Adrenal gland (tissue), 19 donors: ENCODE measurements at places on chromosomes 7 and 10. TPM values are rescaled to one million over a fixed set of nuclear protein-coding genes. Genes with fewer than 3 reads are reported as not detected.

Gene DENND11
- 18.6 TPM for total RNA-seq

DNA sequence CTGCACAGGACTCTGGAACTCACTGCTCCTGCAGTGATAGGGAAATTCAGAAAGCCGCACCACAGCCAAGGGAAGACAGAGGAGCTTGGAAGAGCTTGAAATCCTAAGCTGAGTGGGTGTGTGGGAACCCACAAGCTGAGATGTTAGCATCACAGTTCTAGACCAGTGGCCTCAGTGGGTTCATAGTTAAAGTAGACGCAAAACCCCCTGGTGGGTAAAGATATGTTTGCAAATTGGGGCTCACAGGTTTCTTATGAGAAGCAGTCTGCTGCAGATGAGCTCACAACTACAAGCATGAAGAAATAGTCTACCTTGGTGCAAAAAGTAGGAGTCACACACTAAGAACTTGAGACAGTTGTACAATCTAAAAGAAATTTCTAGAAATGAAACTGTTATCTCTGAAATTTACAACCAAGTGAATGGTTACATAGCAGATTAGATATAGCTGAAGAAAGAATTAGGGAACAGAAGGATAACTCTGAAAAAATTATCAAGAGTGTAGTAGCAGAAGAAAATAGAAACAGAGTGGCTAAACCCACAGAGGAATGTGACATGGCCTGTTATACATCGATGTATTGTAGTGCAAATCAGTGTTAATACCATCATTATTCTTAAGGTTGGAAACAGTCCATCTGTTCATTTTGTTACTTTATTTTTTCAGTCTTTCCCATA lies 77.2 kb downstream of the DYNC2I1 start:
- peaks cover 14% of the 10 kb centered on the region for H3K36me3 ChIP-seq
- DNase-seq: no peak
- H3K27me3 ChIP-seq: no peaks in the 10 kb centered on the region
- no peak overlapping the region for H3K27ac ChIP-seq

DNA sequence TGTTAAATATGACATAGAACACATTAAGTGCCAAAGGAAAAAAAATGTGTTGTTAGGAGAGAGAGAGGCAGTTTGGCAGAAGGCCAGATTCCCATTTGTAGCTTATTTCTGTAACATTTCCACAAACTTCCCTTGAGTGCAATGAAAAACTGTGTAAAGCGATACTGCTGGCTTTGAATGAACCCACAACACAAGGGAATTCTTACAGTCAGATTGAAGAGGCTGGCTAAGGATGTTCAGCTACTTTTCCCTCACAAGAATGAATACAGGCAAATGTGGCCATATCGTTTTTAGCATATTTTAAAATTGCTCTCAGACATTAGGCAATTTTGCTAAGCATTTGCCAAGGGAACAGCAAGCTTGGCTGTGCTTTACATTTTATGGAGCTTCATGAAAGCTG lies 614.1 kb upstream of the FZD8 start:
- H3K4me3 ChIP-seq: no peak overlapping the region
- no peak overlapping the region for H3K27ac ChIP-seq
- no peaks in the 10 kb centered on the region for H3K27me3 ChIP-seq
- no peaks in the 10 kb centered on the region for H3K4me1 ChIP-seq
- no peaks in the 10 kb centered on the region for H3K36me3 ChIP-seq

- no peaks in the 10 kb centered on the region for H3K4me1 ChIP-seq
- no peak for DNase-seq
- H3K27ac ChIP-seq: no peak overlapping the region
Observed at GRCh38 chr10:90785782-90786181, 72.1 kb downstream of the HTR7 start.

- no peaks in the 10 kb centered on the region for H3K36me3 ChIP-seq
- H3K27ac ChIP-seq: peak overlapping the region; percentile 60
- no peaks in the 10 kb centered on the region for H3K27me3 ChIP-seq
- H3K4me1 ChIP-seq: peaks cover 95% of the 10 kb centered on the region
- H3K4me3 ChIP-seq: no peak overlapping the region
- DNase-seq: peak; percentile 63
Observed at GRCh38 chr7:137992550-137993394, 9.1 kb downstream of the CREB3L2 start.

- peaks cover 21% of the 10 kb centered on the region for H3K4me1 ChIP-seq
- no peak for DNase-seq
- H3K27me3 ChIP-seq: no peaks in the 10 kb centered on the region
- H3K36me3 ChIP-seq: no peaks in the 10 kb centered on the region
- H3K27ac ChIP-seq: peak overlapping the region; percentile 66
Observed at GRCh38 chr7:94980418-94981142, 73.2 kb downstream of the PPP1R9A start.

- no peak for DNase-seq
- no peak overlapping the region for H3K4me3 ChIP-seq
- H3K27ac ChIP-seq: no peak overlapping the region
- H3K4me1 ChIP-seq: no peaks in the 10 kb centered on the region
- no peaks in the 10 kb centered on the region for H3K36me3 ChIP-seq
- H3K27me3 ChIP-seq: no peaks in the 10 kb centered on the region
Observed at GRCh38 chr10:117342641-117343040, 32.6 kb downstream of the PDZD8 start.

Gene LIPN
- total RNA-seq: not detected

GRCh38 chr10:11551916-11552602 lies 59.4 kb downstream of the USP6NL start:
- no peaks in the 10 kb centered on the region for H3K36me3 ChIP-seq
- peaks cover 8% of the 10 kb centered on the region for H3K4me1 ChIP-seq
- H3K4me3 ChIP-seq: no peak overlapping the region
- H3K27me3 ChIP-seq: no peaks in the 10 kb centered on the region
- no peak for DNase-seq

- no peak overlapping the region for H3K27ac ChIP-seq
- no peaks in the 10 kb centered on the region for H3K27me3 ChIP-seq
- no peaks in the 10 kb centered on the region for H3K4me1 ChIP-seq
- no peak for DNase-seq
Observed at GRCh38 chr7:146606628-146607027, 490.0 kb downstream of the CNTNAP2 start.

DNA sequence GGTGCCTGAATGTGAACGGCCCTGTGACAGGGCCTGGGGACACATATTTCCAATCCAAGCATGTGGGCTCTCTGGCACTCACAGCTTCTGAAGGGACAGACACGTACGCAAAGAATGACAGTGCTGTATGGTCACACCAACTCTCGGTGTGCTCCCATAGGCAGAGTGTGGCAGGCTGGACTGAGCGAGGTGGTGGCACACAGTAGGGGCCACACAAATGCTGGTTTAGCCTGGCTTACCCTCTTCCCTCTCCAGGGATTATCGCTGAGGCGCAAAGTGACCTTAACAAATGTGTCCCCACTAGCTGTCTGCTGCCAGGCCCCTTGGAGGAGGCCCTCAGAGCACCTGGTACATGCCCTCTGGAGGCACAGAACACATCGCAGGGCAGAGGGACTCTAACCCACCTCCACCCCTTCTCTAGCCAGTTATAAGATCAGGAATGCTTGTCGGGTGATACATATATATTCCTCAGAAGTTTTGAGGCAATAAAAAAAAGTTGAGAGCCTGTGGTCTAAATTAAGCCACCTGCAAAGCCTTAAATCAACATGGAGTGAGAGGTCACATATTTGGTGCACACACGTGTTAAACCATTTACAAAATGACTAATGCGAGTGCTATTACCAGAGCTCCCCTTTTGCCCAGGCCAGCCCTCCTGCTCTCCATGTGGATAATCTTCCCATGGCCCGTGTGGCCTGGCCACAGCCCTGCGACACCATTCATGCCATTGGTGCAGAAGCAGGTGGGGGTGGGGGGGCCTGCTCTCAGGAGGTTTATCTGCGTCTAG lies 262.8 kb upstream of the GRB10 start:
- H3K27me3 ChIP-seq: no peaks in the 10 kb centered on the region

DNA sequence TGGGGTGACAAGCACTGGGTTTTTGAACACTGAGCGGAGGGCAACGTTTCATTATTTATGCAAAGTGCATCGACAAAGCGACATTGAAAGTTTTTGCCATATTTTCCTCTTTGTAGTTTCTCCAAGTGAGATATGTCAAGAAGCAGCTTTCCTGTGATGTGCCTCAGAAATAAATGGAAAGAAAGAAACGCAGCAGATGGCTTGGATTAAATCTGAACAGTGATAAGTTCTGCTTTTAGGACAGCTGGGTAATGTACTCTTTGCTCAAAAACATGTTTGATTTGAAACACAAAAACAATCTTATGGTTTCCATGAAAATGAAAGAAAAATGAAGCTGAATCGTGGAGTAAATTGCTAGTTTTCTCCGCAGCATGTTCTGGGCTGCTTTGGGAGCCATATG lies 166.3 kb downstream of the PTPRN2 start:
- no peaks in the 10 kb centered on the region for H3K4me1 ChIP-seq
- no peak for DNase-seq
- no peaks in the 10 kb centered on the region for H3K27me3 ChIP-seq
- no peak overlapping the region for H3K4me3 ChIP-seq
- H3K36me3 ChIP-seq: no peaks in the 10 kb centered on the region

Gene SP4
- 7.7 TPM for total RNA-seq

Gene HOXA10
- 13.6 TPM for total RNA-seq

DNA sequence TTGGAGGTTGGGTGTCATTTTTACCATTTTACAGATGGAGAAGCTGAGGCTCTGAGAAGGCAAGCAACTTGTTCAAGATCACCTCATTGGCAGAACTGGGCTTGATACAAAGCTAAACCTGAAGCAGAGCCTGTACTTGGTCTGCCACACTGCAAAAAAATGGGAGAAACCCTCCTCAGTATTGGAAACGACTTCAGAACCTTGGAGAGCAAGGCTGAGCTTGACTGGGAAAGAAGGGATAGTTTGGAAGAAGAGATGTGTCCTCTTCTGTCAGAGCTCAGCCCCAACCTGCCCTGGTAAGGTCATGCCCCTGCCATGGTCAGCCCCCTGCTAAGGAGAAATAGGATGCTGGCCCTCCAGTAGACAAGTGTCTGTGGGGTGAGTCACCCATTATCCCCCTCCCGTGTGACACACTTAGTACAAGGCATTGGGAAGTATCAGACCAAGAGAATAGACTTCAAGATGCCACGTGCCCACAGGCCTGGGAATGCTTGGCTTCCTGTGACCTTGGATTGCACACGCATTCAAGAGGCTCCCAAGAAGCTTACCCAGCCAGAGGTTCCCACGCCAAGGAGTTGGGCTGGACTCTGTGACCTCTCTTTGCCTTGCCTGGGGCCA lies 56.2 kb upstream of the SMNDC1 start:
- DNase-seq: no peak
- no peaks in the 10 kb centered on the region for H3K27me3 ChIP-seq
- H3K4me1 ChIP-seq: peaks cover 5% of the 10 kb centered on the region
- H3K4me3 ChIP-seq: no peak overlapping the region

DNA sequence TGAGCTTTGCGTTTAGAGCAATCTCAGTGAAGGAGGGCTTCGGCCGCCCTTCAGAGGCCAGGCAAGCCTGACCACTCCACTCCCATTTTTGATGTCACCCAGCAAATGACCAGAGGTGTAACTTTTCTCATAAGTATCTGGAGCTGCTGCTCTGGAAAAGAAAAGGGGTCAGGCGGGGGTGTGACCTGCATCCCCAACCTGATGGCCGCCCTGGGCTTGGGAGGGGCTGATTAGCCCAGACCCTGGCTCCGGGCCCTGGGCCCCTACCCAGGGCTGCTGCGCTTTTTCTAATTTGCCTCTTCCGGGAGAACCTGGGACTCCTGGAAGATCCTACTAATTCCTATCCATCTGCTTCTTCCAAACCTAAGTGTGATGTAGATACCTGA lies 9.6 kb upstream of the EBF3 start:
- no peak overlapping the region for H3K27ac ChIP-seq
- no peak overlapping the region for H3K4me3 ChIP-seq
- no peaks in the 10 kb centered on the region for H3K36me3 ChIP-seq
- H3K27me3 ChIP-seq: peaks cover 60% of the 10 kb centered on the region
- DNase-seq: no peak
- H3K4me1 ChIP-seq: peaks cover 9% of the 10 kb centered on the region

- no peak overlapping the region for H3K4me3 ChIP-seq
- no peaks in the 10 kb centered on the region for H3K36me3 ChIP-seq
- no peaks in the 10 kb centered on the region for H3K27me3 ChIP-seq
- no peak overlapping the region for H3K27ac ChIP-seq
- DNase-seq: no peak
Observed at GRCh38 chr10:76582531-76582930, 1055.1 kb downstream of the KCNMA1 start.

Gene AKR1B1
- total RNA-seq: 1,560 TPM

DNA sequence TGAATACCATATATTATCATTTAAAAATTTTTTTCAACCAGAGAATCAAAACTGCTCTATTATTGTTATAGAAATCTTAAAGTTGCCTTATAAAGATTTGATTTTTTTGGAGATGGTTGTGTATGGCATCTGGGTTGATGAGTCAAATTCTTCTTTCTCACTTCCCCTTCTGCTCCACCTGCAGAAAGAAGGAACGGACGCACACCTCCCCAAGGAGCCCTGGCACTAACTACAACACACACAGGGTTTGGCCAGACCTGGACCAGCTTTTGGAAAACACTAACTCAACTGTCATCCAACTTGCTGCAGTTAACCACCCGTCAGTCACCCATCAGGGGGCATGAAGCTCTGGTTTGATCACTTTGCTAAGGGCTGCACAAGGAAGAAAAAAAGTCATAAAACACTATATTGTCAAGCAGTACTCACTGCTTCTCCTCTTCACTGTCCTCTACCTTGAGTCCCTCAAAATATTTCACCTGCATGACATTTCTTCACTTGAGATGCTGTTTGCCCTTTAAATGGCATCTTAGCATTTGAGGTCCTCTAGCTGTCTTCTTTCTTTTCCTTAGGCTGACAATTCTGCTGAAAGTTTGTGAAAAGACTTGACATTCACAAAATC lies 266.7 kb upstream of the PHF14 start:
- H3K4me1 ChIP-seq: no peaks in the 10 kb centered on the region
- DNase-seq: no peak
- no peaks in the 10 kb centered on the region for H3K36me3 ChIP-seq

DNA sequence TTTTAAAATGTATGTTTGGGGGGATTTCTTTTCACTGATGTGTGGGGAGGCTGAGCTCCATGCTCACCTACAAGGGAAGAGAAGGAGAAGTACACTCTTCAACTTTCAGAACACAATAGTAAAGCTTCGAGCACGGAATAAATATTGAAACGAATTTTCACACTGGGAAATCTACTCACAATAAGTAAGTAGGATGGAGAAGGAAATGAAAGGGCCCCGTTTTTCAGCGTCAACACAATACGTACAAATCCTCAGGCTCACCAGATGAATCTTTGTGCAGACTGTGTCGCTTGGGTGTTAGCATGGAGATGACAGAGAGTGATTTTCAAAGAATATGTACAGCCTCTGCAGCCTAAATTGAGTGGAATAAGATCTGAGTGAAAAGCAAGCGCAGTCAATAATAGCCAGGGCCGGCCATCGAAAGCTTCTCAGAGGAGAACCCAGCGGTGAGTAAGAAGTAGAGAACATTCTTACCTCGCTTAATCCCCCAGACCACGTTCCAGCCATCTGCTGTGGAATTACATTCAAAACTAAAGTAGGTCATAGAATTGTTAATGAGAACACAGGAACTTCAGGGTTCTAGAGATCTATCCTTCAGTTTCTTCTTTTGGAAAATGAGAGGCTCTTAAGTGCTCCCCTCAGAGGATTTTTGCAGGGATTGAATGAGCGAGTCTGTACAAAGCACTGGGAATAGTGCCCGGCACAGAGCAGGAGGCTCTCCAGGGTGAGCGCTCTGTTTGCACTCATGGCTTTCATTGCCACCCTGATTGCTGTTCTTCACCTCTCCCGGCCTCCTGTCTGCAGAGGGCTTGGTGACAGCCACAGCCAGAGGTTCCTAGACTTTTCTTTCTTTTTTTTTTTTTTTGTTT lies 292.8 kb downstream of the SFMBT2 start:
- DNase-seq: no peak
- no peak overlapping the region for H3K27ac ChIP-seq
- no peak overlapping the region for H3K4me3 ChIP-seq
